ENCODE measurements at places on chromosomes 3 and 15.

- DNase-seq = no peak
Observed at GRCh38 chr3:129758306-129758705, 135.2 kb downstream of the TMCC1 start.

DNA sequence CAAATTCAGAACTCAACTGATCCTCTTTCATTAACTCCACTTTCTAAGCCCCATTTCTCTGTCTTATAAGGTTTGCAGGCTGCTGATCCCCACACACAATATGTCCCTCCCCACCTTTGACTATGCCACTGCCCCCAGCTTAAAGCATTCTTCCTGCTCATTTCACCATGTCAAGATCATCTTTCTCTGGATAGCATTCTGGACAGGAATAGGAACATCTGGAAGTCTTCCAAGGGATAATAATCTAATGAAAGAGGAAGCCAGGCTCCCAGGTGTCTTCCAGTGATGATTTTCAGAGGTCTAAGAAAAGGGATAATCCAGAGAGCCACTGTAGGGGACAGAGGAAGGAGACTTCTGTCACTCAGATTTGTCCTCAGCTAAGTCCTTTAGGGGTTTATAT, 54.6 kb upstream of the GALNT15 start:
- DNase-seq = no peak

- DNase-seq = no peak
Observed at GRCh38 chr3:106276151-106276550, 407.3 kb upstream of the CBLB start.

GRCh38 chr3:74883690-74884089, 269.2 kb upstream of the CNTN3 start:
- DNase-seq = no peak

DNA sequence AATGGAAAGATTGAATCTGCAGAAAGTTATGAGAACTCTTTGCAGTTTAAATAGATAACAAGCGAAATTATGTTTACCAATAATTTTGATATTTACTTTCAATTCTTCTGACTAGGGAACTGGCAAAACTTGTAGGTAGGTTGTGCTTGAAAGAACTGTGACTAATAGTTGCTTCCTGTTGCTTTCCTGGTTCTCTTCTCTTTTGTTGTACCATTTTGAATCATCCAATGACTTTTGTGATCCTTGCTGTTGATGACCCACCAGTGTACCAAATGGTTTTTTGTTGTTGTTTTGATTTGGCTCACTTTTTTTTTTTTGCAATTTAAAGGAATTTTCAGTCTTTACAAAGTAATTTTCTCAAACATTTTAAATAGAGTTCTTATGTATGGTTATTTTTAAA, 64.9 kb upstream of the DCBLD2 start:
- no peak for DNase-seq

- no peak for DNase-seq
Observed at GRCh38 chr3:55468251-55468650, 18.9 kb downstream of the WNT5A start.

- no peak for DNase-seq
Observed at GRCh38 chr3:138282836-138283235, 46.8 kb downstream of the NME9 start.

DNA sequence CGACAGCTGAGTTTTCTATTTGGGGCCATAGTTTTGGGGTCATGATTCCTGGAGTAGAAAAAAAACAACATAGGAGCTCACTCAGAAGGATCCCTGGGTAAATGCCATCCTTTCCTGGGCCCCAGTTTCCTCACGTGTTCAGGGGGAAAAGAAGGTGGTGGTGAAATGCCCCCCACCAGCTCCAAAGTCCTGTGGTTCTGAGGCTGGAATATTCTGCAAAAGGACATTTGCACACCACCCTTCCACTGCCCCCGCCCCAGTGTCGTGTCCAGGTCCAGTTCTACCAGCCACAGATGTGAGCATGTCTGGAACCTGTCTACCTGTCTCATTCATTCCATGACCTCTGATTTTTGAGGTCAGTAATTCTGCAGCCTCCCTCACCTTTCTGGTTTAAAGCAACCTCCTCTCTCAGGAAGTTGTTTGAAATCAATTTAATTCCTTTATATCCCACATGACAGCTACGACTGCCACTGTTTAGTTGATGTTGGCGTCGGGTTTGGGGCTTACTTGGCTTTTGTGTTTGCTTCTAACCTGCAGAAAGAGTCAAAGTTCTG, 82.1 kb downstream of the SMAD3 start:
- no peak for DNase-seq

- no peak for DNase-seq
Observed at GRCh38 chr3:140186421-140186920, 251.5 kb downstream of the CLSTN2 start.

GRCh38 chr3:57731311-57731710, 24.8 kb upstream of the SLMAP start:
- DNase-seq = no peak

DNA sequence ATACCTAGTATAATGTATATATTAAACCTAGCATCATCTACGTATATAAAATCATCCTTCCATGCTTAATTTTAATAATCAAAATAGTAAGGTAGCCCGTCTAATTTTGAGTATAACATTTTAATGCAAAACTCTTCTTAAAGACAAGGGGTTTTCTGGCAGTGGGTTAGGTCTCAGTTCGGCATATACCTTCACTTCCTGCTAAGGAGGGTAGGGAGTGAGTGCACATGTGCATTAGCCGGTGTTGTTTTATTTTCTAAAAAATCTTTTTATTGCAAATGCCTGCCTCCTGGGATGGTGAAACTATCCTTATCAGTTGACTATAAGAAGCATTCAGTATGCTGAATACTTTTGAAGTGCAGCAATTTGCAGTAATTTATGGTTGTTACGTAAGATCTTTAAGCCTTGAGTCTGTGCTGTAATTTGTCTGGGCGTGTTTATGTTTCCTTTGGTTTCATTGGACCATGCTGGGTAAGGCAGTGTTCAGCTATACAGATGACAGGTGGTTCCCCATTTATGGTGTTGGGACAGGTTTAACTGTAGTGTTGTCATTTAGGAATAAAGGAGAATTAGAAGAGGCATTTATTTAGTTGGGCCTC, 11.7 kb downstream of the ARHGEF26 start:
- no peak for DNase-seq

GRCh38 chr15:52220937-52221660, 29.9 kb upstream of the GNB5 start:
- peak; percentile 37 for DNase-seq

GRCh38 chr15:86649277-86649676, 569.6 kb downstream of the AGBL1 start:
- no peak for DNase-seq

- DNase-seq = no peak
Observed at GRCh38 chr3:127760791-127761440, 61.4 kb downstream of the MGLL start.

DNA sequence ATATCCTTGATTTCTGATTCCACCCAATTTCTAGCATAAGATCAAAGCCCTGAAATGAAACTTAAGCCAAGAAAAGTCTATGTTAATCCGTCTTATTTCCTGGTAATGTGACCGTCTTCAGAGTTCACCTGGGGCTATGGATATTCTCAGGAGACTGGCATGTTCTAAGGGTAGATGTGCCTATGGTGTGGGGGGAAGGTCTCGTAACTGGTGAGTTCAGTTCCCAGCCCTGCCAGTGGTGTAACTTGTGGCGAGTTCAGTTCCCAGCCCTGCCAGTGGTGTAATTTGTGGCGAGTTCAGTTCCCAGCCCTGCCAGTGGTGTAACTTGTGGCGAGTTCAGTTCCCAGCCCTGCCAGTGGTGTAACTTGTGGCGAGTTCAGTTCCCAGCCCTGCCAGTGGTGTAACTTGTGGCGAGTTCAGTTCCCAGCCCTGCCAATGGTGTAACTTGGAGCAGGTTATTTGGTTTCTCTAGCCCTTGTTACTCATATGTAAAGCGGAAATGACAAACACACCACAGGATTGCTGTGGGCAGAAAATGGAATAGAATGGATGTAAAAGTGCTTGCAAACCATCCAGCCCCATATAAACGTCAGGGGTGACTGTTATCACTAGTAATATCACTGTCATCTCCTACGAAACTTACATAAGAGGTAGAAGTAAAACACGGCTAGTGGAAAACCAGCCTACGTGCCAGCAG, 30.4 kb downstream of the SLC51A start:
- DNase-seq = peak; percentile 26

GRCh38 chr15:97840501-97840900, 120.0 kb upstream of the ARRDC4 start:
- DNase-seq = no peak

GRCh38 chr3:52800079-52800478, 5.5 kb downstream of the ITIH3 start:
- no peak for DNase-seq

GRCh38 chr3:17057321-17057720, 172.6 kb downstream of the PLCL2 start:
- no peak for DNase-seq

DNA sequence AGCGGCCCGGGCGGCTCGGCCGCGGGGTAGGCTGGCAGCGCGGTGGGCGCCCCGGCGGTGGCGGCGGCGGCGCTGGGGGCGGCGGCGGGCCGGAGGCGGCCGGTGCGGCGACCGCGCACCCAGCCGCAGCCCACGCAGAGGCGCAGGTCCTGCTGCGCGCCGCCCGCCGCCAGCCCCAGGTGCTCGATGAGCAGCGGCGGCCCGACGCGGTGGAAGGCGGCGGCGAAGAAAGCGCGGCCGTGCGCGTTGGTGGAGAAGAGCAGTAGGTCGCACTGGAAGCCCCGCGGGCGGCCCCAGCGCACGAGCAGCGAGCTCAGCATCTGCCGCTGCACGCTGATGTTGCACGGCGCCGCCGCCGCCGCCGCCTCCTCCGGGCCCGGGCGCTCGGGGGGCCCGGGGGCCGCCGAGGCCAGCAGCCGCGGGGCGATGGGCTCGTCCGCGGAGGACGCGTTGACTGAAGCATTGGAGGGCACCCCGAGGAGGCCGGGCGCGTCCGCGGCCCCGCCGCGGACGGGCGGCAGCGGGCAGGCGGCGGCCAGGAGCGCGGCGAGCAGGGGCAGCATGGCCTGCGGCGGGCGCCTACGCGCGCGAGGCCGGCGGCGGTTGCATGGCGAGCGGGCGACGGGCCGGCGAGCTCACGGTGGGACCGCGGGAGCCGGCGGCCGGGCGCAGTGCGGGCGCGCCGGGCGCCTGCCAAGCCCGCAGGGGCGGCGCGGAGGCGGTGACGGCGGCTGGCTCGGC, 452 bp downstream of the TMEM158 start:
- peak; percentile 19 for DNase-seq

GRCh38 chr15:56959318-56959648, 40.8 kb downstream of the TCF12 start:
- DNase-seq = no peak

DNA sequence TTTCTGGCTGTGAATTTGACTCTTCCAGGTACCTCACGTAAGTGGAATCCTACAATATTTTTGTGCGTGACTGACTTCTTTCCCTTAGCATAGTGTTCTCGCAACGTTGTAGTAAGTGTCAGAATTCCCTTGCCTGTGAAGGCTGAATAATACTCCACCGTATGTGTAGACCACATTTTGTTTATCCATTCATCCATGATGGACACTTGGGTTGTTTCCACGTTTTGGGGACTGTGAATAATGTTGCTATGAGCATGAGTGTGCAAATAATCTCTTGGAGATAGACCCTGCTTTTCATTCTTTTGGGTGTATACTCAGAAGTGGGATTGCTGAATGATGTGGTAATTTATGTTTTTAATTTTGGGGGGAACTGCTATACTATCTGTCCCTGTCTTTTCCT, 82.2 kb downstream of the APBA2 start:
- DNase-seq = no peak

DNA sequence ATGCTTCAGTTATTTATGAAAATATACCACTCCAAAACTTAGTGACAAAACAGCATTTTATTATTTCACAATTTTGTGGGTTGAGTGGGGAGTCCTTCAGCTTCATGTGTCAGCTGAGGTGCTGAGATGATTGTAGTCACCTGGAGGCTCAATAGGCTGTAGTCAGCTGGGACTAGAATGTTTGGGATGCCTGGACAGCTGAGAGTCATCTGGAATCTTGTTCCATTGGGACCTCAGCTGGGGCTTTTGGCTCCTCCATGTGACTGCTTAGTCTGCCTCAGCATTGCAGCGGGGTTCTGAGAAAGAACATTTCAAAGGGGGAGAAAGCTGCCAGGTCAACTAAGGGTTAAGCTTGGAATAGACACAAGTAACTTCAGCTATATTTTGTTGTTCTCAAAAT, 13.4 kb downstream of the STT3B start:
- no peak for DNase-seq

GRCh38 chr3:120497336-120497735, 46.5 kb upstream of the FSTL1 start:
- DNase-seq = no peak

GRCh38 chr15:58762285-58762684, 8.8 kb upstream of the MINDY2 start:
- no peak for DNase-seq

- no peak for DNase-seq
Observed at GRCh38 chr15:90234096-90234988, at the start of gene GDPGP1. Gene GDPGP1 (plus strand): TSS chr15:90234209. CDS start chr15:90240909, 6,700 bp downstream.

DNA sequence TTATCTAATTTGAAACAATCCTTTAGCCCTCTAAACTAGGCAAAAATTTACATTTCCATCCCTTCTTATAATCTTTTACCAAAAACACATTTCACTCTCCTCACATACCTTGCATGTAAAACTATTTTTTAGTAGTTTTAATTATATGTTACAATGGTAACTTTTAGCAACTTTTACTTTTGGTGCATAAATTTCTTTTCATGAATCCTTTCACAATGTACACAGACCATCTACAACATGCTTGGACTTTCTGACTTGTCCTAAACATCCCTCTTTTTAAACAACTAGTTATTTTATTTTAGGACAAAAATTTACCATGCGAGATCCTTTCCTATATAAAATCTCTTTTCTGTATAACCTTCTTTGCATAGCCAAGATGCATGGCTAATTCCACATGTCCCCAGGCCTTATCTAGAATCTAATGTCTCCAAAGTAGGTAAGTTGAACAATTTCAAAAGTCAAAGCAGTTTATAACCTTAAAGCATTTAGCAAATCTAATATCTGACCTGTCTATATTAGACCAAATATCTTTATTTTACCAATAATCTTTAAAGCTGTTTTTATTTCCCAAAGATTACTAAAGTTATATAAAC, 14.4 kb upstream of the ALDH1L1 start:
- no peak for DNase-seq

DNA sequence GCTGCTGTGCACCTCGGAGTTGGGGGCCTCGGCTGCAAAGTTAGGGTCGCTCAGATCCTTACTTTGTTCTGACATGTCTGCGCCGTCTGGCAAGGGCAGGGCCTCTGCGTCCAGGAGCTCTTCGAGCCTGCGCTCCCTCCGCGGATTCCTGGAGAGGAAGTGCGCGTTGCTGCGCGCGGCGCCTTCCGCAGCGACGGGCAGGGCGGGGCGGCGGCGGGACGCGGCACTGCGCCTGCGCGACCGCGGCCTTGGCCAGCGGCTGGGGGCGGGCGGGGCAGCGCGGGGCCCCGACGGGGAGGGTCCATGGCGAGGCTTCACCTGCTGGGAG, at the start of gene NDN:
NDN (minus strand) TSS at position 163 of the 328 bp plus-strand sequence; CDS start at position 75, 88 bp downstream.
- DNase-seq = no peak

DNA sequence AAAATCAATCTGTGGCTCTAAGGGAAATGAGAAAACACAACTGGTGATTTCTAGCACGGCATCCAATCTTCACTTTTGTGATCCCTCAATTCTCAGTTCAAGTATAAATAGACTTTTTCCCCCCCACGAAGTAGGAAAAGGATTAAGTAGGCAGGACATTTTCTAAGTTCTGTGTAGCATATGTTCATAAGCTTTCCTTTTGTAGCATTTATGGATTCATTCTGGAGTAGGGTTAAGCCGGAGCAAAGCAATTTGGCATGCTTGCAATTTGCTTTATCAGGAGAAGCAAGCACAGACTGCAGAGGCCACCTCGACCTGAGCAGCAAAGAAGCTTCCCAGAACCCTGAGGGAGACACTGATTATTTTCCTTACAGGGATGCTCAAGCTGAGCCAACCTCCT, 66.3 kb downstream of the FHIT start:
- no peak for DNase-seq
